ENCODE measurements at places on chromosomes 12 and 14.

DNA sequence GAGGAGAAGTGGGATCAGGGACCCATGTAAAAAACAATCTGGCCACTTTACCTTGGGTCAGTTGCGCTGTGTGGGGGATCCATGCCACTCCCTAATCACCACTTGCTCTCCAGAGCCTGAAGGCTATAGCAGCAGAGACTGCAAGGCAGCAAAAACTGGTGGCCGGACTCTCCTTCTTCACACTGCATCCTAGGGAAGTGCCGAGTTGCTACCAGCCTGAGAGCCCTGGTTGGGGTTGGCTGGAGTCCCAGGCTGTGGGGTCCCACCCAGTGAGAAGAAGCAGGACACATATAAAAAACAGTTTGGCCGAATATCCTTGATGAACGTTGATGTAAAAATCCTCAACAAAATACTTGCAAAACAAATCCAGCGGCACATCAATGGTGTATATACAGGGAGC is 341.2 kb downstream of the AEBP2 start:
- DNase-seq = no peak

- no peak for DNase-seq
Measured at GRCh38 chr12:121958541-121959240, 40.3 kb downstream of the CFAP251 start.

- no peak for DNase-seq
Measured at GRCh38 chr12:103161582-103162362, 204.3 kb downstream of the ASCL1 start.

DNA sequence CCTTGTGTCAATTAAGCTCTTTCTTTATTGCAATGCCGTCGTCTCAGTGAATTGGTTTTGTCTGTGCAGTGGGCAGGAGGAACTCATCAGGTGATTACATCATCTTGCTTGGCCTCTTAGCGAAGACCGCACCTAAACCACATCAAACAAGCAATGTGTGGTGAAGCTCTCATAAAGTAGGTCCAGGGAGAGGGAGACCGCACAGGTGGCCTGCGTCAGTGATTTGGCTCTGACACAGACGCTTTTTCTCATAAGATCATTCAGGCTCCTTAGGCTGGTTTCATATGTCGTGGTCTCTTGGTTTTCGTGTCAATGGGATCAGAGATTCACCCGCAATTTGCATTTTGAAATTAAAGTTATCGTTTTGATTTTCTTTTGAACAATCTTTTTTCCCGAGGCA is 6.7 kb upstream of the TESC start:
- DNase-seq = no peak

- no peak for DNase-seq
Measured at GRCh38 chr12:53299101-53299453, 418 bp upstream of the MYG1 start.

Data from activated naive CD8-positive, alpha-beta T cell treated with anti-CD3 and anti-CD28 coated beads, Interleukin-2, amount 50 U/mL, for 16 hours (primary cell).